Panc1 (cell line): ENCODE measurements at places on chromosomes 2 and 18. TPM values are rescaled to one million over a fixed set of nuclear protein-coding genes. Genes with fewer than 3 reads are reported as not detected.

GRCh38 chr2:118014492-118014824, 588 bp upstream of the CCDC93 start:
- no peak for DNase-seq

GRCh38 chr2:44766220-44766619, 175.3 kb upstream of the SIX3 start:
- no peak for DNase-seq

GRCh38 chr2:109255654-109256053, 126.6 kb downstream of the SH3RF3 start:
- no peak for DNase-seq

DNA sequence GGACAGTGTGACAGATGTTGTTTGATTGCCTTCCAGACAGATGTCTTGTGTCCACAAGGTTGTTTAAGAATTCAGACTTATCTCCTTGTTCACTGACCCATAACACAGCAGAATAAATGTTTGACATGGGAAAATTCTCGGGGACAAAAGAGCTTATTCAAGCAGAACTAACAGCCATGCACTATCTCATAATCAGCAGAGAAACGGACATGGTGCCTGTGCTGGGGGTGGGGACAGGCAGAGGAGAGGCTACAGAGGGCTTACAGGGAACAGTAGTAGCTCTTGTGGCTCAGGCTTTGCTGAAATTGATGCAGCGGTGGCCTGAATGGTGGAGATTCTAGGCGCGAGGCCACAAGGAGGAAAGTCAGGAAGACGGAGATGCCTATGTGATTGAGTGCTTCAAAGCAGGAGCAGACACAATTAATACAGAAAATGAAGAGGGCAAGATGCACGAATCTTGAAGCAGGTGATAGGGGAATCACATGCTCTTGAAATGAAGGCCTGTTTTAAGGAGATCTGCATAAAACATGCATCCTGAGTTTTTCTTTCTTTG, 62.0 kb upstream of the CAB39 start:
- no peak for DNase-seq

Gene CCT7
- 426 TPM for total RNA-seq

DNA sequence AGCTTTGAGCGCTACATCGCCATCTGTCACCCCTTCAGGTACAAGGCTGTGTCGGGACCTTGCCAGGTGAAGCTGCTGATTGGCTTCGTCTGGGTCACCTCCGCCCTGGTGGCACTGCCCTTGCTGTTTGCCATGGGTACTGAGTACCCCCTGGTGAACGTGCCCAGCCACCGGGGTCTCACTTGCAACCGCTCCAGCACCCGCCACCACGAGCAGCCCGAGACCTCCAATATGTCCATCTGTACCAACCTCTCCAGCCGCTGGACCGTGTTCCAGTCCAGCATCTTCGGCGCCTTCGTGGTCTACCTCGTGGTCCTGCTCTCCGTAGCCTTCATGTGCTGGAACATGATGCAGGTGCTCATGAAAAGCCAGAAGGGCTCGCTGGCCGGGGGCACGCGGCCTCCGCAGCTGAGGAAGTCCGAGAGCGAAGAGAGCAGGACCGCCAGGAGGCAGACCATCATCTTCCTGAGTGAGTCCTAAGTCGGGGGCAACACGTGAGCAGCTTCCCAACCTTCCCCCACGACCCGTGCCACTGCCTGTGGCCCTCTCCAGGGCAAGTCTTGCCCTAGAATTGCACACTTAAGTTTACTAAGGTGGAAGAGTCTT, 928 bp downstream of the GPR39 start:
- no peak for DNase-seq

Gene CFAP210
- 0.23 TPM for total RNA-seq

GRCh38 chr2:30394096-30394495, 53.0 kb upstream of the LCLAT1 start:
- no peak for DNase-seq

- no peak for DNase-seq
These were observed 515.3 kb downstream of the DSC3 start for GRCh38 chr18:30527226-30527625.

Gene CD207
- not detected for total RNA-seq

DNA sequence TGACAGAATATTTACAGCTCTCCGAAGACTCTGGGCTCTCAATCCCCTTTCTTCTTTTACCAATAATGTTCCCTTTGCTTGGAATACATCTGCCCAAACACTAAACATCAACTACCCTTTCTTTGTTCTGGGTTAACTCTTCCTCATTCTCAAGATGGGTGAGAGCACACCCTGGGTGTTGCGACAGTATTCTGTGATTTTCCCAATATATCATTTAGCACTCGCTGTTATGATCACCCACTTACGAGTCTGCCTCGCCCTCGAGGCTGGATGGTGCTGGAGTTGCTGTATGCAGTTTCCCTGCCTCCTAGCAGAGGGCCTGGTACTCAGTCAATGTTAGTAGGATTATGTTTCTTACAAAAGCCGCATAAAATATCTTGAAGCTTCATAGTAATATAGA, 93.2 kb downstream of the SOCS6 start:
- DNase-seq = no peak

DNA sequence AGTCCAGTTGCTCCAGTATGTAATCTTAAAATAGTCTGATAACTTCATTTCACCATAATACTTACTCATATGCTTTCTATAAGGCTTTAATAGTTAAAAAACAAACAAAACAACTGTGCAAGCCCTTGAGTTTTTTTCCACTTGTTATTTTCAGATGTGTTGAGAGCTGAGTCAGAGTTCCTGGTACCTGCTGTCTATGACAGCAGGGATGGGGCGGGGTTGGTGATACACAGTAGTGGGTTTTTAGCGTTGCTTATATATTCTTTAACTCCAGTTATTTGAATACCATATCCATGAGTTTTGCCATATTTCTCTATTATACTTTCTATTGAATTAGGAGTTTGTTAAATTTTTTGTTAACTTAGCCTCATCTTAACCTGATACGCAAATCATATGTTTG, 5.0 kb downstream of the NAPG start:
- no peak for DNase-seq

Gene CDH2
- 42.3 TPM for total RNA-seq

Gene BCL11A
- 0.33 TPM for total RNA-seq

Gene DCDC2C
- not detected for total RNA-seq

- DNase-seq = no peak
These were observed 28.9 kb downstream of the ABCB11 start for GRCh38 chr2:169002161-169002738.

DNA sequence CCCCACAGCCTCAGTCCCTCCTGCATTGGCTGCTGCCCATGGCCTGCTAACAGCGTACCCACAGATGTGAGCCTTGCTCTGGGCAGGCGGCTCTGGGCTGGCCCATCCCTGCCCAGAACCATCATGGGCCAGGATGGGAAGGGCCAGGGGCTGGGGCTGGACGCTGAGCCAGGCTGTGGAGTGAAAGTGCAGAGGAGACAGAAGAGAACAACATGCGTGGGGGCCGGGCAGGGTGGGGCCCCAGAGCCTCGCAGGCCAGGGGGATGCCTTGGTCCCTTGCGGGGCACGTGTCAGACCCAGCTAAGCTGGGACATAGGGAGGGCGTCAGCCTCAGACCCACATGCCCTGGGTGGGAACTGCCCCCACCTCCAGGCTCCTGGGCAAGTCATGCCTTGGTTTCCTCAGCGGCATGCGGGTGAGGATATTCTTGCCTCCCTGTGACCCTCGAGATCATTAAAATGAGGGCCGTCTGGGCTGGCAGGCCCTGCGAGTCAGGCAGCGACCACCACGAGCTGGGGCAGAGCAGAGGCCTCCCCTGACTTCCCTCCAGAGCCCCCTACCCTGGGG, 27.3 kb downstream of the GPC1 start:
- DNase-seq = no peak

Gene MROH2A
- total RNA-seq = not detected

- DNase-seq = no peak
These were observed 15.1 kb downstream of the MFF start for GRCh38 chr2:227340106-227340505.

- DNase-seq = no peak
These were observed 120.5 kb downstream of the BCL2 start for GRCh38 chr18:63198868-63199742.

Gene RAPGEF4
- total RNA-seq = 0.62 TPM

GRCh38 chr2:130339885-130340745, 2.6 kb upstream of the IMP4 start:
- DNase-seq = no peak

GRCh38 chr2:67689651-67690050, 292.5 kb downstream of the ETAA1 start:
- no peak for DNase-seq

Gene SPP2
- not detected for total RNA-seq

Gene KCNE4
- total RNA-seq = 0.21 TPM

Gene HOXD9
- total RNA-seq = 0.15 TPM

GRCh38 chr2:136693966-136694365, 71.4 kb upstream of the THSD7B start:
- no peak for DNase-seq

- DNase-seq = no peak
These were observed 72.4 kb upstream of the IL1R1 start for GRCh38 chr2:102070058-102070642.

DNA sequence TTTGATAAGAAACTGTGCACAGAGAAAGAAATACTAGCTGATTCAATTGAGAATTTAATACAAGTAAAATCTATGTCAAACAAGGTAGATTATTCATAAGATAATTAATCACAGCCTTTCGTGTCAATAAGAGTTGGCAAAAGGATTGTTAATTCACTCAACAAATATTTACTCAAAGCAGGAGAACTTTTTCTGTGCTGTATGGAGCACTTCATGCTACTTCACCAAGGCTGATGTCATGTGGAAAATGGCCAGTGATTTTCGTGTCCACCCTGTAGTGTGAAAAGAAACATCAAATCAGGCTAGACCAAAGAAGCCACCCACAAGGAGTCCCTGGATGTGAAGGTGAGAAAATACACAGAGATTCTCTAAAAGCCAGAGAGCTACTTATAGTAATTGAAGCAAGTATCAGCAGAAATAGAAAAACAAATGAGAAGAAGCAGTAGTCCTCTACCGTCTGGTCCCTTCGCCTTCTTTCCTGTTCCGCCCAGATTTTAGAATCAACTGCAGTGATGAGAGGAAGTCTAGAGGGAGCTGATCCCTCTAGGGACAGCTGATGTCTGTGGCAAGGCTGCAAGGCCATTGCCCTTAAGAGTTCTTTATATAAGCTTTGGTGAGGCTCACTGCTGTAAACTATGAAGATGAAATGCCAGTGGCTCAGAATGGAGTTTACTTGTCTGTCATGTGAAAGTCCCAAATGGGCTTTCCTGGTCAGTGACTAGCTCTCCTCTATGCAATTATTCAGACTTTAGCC, 201.3 kb upstream of the APCDD1 start:
- no peak for DNase-seq

- no peak for DNase-seq
These were observed 788 bp downstream of the USP14 start for GRCh38 chr18:159037-159652.

GRCh38 chr2:176129813-176130146, 275 bp downstream of the HOXD8 start:
- no peak for DNase-seq

GRCh38 chr2:127620866-127621265, 25.1 kb upstream of the GPR17 start:
- DNase-seq = no peak

- no peak for DNase-seq
These were observed 176.8 kb upstream of the ALKAL2 start for GRCh38 chr2:464562-465309.

Gene CBLN2
- 5.7 TPM for total RNA-seq

Gene WDSUB1
- 7.7 TPM for total RNA-seq

- DNase-seq = no peak
These were observed 139.2 kb downstream of the NEDD4L start for GRCh38 chr18:58183226-58183625.

GRCh38 chr18:10424585-10425307, 29.7 kb upstream of the APCDD1 start:
- DNase-seq = no peak
